ENCODE measurements at places on chromosomes 1 and 21.

GRCh38 chr1:197096137-197096536 is 29.1 kb upstream of the F13B start:
- DNase-seq, result no peak

DNA sequence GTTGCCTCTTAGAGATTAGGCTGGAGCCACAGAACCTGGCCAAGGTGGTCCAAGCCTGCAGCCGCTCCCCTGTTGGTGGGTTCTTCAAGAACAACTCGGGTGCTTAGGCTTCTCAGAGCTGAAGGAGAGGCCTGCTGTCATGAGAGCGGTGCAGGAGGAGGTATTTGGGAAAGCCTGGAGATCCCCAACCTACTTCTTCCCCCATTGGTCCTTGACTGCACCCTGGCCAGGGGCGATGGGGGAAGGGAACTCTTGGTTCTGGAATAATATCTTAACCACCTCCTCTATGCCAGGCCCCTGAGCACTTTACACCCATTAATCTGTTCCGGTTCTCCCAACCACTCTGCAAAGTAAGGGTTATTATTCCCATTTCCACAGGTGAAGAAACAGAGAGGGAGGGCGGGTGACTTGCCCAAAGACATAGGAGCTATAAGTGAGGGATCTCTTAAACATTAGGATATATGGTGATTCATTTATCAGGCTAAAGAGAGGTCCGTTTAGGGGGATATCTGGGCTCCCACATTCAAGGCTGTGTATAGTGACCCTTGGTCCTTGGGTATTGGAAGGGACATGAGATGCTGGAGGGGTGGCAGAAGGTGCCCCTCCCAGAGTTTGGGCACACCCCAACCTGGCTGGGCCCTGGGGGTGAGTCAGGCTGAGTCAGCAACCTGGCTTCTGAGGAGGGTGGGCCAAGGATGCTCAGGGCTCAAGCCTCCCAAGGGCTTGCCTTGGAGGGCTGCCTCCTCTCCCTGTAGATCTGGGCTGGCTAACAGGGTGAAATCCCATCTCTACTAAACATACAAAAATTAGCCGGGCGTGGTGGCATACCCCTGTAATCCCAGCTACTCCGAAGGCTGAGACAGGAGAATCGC is 5.2 kb downstream of the TRNP1 start:
- no peak for DNase-seq

DNA sequence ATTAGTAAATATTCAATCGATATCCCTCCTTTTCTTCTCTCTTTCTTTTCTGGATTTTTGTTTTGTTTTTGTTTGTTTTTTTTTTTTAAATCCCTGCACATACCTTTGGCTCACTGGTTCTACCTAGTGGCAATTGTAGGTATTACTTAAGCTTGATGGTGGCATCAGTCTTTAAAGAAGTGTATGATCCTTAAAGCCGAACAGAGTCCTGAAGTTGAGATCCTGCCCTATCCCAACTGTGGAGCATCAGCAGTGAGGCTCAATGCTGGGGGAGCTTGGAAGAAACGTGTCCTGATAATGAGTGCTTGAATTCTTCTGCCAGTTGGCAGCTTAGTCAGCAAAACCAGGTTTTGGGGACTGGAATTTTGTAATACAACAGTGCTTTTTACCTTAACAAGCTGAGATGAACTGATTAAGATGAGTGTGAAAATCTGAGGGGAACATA is 60.8 kb downstream of the FASLG start:
- no peak for DNase-seq

DNA sequence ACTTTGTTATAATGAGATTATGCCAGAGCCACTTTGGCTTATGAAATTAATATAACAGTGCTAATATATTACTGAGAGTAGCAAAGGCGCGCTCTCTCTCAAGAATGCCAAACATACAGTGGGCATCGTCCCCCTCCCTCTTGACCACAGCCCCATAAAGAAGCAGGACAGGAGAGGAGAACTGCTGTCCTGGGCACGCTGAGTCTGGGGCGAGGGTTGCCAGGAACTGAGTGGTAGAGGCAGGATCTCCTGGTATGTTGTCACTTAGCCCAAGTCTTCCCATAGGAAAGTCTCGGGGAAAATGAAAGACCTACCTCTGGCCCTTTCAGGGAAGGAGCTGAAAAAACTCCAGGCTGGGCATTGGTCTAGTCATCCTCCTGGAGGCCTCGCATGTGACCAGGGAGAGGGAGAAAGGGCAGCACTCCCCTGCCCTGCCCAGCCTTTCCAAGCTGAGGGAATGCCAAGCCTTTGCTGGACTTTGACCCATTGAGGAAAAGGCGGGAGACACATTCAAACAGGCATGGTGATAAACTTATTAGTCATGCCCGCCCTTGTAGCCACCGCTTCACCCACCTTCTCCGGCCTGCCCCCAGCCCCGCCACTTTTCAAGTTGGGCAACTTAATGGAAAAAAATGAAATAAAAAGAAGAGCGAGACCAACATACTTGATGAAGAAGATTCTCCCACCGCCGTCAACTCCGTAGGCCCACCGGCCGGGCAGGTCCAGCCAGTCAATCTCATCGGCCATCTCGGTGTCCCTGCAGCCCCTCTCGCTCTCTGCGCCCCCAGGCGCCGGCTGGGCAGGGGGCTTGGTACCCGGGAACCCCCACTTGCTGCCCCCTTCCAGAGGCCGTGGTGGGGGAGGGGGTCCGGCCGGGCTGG is 17.4 kb upstream of the PLEKHA6 start:
- DNase-seq, result no peak

DNA sequence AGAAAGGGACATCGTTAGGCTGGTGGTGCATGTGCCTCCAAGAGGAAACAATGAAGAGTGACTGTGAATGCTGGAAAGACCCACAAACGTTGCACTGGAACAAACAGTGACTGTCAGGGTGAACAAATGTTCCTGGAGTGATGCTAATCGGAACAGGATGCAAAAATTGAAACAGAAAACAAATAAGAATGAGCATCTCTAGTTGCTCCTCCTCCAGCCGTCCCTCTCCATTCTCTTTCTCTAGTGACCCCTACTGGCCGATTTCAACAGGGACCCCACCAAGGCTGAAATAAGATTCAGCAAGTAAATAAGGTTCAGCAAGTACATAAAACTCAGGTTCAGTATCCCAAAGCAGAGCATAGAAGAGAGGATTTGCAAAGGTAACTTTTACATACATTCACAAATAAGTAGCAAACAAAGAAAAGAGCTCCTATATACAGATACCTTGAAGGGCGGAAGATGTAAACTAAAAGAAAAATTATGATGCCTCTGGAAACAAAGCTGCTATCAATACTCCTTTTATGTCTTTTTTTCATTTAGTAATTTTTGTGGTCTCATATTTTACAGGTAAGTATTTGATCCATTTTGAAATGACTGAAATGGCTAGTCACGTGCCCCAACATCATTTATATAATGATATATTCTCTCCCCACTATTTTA is 836.1 kb upstream of the ADAMTS5 start:
- no peak for DNase-seq

DNA sequence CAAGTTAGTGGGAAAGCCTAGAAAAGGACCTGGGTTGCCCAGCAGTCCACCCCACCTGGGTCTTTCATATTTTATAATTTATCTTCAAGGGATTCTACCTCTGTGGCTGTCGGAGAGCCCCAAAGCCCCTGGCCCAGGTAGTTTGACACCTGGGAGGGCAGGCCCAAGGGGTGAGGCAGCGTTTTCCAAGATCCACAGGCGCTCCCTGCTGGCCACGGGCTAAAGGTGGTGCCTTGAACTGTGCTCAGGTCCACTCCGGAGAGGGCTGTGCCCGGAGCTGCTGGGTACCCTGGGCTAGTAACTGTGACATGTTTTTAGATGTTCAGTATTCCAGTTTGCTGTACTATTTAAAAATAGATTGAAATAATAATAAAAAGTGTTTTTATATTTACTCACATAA is 37.2 kb upstream of the CRNN start:
- DNase-seq, result no peak

DNA sequence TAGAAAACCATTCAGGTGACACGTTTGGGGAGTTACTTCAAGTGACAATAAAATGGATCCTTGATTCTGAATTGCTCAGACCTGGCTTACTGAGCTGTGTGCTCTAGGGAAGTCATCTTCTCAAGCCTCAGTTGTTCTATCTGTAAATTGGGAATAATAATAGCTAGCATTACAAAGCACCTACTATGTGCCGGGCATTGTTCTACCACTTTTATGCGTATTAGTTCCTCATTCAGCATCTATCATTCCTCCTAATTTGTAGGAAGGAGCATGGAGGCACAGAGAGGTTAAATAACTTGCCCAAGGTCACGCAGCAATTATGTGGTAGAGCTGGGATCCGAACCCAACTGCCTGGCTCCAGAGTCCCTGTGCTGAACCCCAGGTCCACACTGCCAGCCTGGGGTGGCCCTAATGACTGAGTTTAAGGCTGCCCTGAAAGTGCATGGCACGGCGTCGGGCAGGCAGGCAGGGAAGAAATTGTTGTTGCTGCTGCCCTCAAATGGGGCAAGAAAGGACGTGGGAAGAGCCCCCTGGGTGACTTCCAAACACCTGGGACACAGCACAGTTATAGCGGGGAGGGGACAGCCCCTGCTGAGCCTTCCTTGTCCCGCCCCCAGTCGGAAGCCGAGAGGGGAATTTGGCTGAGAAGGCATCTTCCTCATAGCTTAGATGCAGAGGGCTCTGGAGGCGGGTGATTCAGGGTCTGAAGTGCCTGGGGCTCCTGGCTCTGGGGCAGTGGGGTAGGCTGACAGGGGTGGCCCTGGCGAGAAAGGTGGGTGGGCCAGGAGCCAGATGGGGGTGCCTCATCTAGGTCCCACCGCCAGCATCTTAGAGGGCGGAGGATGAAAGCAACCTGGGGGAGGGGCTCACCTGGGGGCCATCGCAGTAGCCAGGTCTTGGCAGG is 86.5 kb upstream of the IFFO2 start:
- no peak for DNase-seq

GRCh38 chr21:17585875-17586450 is 26.7 kb downstream of the BTG3 start:
- no peak for DNase-seq

- no peak for DNase-seq
Observed at GRCh38 chr1:173573596-173573995, 29.3 kb downstream of the SLC9C2 start.

DNA sequence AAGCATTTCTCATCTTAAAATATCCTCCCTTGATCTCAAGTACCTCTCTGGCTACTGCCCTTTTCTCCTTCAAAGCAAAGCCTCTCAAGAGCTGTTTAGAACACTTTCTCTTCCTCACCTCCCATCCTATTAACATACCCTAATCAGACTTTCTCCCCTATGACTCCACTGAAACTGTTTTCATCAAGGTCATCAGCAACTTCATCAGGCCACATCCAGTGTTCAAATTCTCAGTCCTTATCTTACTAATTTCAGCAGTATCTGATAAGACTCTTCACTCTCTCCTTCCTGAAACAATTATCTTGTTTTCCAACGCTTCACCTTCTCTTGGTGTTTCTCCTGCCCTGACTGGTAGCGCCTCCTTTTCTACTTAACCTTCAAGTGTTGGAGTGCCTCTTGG is 1.5 kb upstream of the RAP1A start:
- DNase-seq, result no peak

DNA sequence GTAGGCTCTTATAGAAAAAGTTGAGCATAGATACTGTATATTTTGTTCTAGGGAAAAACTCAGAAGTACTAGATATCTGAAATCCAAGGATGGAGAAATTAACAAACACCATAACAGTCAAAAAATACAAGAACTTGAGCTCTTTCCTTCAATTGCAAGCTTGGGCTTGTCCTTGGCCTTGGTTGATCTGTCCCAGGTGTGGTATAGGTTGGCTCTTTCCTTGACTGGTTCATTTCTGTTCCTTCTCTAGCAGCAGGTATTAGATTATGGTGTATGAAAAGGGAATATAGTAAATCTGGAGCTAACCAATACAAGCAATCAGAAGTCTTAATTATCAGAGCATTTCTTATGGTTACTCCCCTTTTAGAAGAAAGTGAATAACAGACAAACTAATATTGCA is 198.6 kb downstream of the GPATCH2 start:
- DNase-seq, result no peak

- DNase-seq, result no peak
Observed at GRCh38 chr1:183585038-183585437, 5.2 kb downstream of the NCF2 start.

DNA sequence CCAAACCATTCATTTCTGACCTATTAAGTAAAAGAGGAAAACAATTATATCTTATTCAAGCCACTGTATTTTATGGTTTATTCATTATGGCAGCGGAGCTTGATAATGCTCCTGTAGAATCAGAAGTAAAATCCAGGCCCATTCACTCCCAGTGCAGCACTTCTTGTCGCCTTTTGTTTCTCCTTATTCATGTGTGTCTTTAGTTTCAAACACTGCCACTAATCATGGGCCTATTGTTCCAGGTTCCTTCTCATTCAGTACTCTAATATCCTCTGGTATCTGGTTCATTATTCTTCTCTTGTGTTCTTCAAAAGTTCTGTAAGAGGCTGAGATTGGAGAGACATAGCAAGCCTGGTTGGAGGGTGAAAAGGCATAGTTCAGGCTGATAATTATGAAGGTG is 218.3 kb downstream of the LRRIQ3 start:
- DNase-seq, result no peak

GRCh38 chr1:233406994-233407631 is 79.6 kb downstream of the MAP3K21 start:
- DNase-seq, result no peak

DNA sequence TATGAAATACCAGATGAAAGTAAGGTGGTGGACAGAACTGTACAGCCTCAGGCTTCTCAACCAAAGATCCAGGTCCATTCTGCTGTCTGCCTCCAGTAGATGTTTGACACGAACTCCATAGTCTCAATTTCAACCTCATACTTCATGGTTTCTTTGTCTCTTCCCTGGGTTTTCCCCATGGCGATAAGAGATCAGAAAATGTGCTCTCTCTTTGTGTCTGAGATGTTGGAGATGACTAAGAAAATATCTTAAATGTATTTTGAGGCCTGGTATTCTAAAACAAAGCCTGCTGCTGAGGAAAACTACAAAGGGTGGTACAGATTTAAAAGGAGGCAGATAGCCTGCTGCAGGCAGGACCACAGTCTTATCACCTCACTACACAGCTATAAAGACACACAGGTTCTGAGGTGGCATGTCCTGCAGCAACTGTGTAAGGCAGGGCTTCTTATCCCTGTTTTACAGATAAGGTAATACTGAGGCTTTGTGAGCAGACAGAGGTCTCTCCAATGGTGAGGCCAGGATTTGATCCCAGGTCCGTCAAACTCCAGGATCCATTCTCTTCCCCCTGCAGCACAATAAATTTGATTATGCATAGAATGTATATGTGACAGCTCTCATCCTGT is 40.0 kb upstream of the CACNA1E start:
- no peak for DNase-seq

GRCh38 chr1:16237343-16237830 is 404 bp upstream of the CPLANE2 start:
- DNase-seq, result no peak

GRCh38 chr21:38261851-38262250 is 5.1 kb downstream of the KCNJ15 start:
- DNase-seq, result no peak

- no peak for DNase-seq
Observed at GRCh38 chr1:33096363-33097005, 15.5 kb downstream of the AZIN2 start.

GRCh38 chr1:6069573-6069972 is 23.9 kb downstream of the KCNAB2 start:
- no peak for DNase-seq
